ENCODE measurements at places on chromosomes 5 and 9.

- DNase-seq: peak; percentile 39
These were observed 2.0 kb upstream of the HAUS6 start for GRCh38 chr9:19104515-19105282.

DNA sequence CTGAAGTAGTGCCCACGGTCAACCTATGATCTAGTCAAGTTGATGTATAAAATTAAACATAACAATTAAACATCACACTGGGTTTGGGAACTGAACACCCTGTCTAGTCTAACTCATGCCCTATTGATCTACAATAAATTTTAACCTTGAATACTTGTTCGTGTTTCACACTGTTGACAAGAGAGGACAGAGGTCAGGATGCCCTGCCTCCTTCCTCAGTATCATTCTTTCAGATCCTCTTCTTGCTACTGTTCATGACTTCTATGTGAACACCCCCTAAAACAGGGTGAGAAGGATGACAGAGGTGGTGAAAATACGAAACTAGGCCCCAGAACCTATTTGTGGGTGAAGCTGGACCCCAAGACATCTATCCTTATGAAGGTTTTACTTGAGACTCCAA lies 8.1 kb upstream of the MAT2B start:
- DNase-seq: no peak

GRCh38 chr5:55904152-55904551 lies 53.0 kb downstream of the IL31RA start:
- DNase-seq: no peak

DNA sequence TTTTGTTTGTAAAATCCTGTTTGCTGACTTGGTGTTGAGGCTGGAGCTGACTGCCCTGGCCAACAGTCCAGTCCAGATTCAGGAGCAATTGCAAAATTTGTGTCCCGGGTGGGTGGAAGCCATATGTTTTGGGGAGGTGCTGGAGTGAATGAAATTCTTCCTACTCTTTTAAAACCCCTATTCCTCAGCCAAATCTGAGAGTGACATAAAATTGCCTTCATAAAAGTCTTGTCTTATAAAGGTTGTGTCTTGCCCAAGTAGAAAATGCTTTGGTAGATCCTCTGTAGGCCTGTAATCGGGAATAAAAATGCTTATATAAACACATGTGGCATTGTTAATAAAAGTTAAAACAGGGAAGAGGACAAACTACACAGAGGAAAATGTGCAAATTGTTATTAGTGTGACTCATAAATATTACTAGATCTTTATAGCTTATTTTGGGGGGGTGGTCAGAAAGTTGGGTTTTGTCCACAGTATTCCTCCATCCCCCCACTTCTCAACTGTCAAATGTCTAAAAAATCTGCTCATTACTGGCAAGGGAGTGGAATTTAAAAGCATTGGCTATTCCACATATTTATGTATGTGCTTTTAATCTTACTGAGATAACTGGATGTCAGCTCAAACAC lies 45.6 kb downstream of the NNT start:
- no peak for DNase-seq

DNA sequence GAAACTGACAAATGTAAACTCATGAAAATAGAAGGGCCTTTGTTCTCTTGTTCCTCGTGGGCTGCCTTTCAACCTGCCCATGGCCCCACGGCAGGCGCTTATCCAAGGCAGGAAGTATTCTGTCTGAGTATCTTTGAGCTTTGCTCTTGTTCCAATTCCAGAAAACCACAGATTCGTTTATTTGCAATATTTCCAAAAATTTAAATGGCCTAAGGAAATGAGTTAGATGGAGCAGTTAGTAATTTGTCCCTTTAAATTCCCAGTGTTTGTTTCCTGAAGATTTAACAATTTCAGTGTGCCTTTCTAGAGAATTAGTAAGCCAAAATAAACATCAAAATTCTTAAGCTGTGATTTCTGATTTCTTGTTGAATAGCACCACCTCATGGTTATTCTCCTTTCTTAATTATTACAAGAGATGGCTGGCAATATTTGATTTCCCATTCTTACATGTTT lies 299.4 kb upstream of the RASA1 start:
- DNase-seq: peak; percentile 17

DNA sequence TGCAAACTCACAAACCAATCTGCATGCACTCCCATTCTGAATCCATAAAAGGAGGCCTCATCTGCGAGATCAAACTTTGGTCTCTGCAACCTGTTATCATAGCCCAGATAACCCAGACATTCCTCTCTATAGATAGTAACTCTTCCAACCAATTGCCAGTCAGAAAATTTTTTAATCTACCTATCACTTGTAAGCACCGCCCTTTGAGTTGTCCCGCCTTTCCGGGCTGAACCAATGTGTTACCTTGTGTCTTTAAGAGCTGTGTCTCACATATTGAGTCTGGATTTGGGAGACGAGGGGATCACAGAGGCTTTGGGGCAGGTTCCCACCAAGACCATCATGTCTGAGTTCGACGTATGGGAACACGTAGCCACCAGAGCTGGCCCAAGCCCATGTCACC lies 91.1 kb upstream of the PPP1R26 start:
- no peak for DNase-seq

- no peak for DNase-seq
These were observed 264.4 kb downstream of the SH3GL2 start for GRCh38 chr9:17843236-17843635.

- no peak for DNase-seq
These were observed 58.3 kb downstream of the PIK3R1 start for GRCh38 chr5:68273717-68274409.

GRCh38 chr5:3210531-3210930 lies 385.1 kb upstream of the IRX1 start:
- DNase-seq: no peak

DNA sequence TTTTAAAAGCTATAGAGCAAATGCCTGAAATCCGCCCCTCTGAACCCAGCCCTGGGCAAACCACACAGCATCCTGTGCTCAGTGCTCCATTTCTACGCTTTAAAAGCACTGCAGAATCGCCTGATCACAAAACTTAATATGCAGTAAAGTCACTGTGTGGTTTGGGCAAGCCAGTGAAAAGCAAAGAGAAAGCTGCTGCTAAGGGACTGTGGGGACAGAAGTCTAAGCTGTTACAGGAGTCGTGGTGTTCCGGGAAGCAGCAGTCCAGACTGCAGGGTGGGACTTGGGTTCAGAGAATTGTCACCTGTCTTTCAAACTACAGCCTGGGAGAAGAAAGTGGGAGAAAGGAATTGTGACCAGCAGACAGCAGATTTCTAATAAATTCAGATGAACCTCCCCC lies 8.2 kb downstream of the RAPGEF1 start:
- DNase-seq: no peak

Measured in neural progenitor cell (in vitro differentiated cells).